ENCODE measurements at places on chromosomes 11 and 22. TPM values are rescaled to one million over a fixed set of nuclear protein-coding genes. Genes with fewer than 3 reads are reported as not detected.

DNA sequence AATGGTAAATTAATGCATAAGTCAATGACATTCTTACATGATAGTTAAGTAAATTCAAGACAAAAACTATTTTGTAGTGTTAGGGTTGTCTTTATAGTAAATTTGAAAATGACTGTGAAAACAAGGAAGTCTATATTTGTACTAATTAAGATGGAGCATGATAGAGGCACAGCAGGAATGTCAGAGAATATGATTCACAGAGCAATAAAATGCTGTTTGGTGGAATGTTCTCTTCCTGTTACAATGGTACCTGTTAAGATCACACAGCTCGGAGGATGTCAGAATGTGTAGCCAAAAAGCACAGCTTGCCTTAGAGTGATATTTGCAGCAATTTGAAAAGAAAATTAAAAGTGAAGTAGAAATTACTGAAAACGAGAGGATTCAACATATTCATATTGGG lies 2339.7 kb upstream of the RAG2 start:
- DNase-seq, result no peak

The ANO9 gene
- 32.2 TPM for total RNA-seq

The ROBO4 gene
- not detected for total RNA-seq

DNA sequence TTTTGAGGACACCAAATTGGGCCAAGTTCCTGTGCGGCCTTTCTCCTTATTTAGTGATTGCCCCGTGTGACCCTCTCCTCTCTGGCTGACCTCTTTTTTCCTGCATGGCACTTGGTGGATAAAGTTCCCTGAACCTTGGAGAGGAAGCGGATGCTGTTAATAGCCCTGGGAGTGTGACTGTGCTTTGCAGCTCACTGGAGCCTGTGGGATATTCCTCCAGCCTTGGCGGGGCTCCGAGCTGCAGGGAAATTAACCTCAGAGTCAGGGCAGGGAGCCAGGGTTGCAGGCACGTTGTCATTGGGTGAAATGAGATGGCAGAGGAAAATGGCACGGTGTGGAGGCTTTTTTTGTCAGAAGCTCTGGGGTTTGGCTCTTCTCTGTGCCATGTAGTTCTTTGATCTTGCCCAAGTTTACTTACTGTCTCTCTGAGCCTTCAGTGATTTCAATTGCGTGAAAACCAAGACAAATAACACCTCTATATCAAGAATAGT lies 965 bp downstream of the OR9Q1 start:
- DNase-seq, result no peak

DNA sequence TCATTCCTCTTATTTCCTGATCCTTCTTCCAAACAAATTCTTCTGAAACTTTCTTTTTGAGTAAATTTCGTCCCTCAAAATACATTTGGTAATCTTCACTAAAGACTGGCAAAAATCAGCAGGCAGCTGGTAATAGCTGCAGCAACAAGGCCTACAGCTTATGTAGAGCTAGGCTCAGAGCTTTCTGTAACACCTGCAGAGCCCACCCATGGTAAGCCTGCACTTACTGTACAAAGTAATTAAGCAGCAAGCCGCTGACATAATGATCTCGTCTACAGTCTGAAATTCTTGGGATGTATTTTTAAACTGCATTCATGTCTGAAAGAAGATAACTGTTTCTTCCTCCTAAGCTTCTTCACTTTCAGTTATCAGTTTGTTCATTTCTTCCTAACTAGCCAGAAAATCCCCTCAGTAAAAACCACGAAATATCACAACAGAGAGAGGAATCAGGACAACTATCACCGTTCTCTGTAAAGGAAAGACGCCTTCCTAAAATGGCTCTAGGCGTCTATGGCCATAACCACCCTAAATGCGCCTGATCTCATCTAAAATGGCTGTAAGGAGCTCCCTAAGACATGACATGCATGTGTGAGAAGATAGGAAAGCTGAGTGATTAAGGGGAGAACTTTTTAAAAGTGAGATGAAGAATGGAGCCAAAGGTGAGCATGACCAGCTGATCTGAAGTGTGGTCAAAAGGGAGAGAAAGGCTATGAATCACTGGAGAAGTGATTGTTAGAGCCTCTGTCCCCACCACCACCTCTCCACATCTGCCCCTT lies 56.2 kb downstream of the DENND5A start:
- no peak for DNase-seq

- no peak for DNase-seq
These were observed 99.7 kb upstream of the SYT13 start for GRCh38 chr11:45385844-45386243.

GRCh38 chr11:128691802-128692752 lies 1.8 kb upstream of the FLI1 start:
- no peak for DNase-seq

The SERPING1 gene
- 61.8 TPM for total RNA-seq

The APOL3 gene
- total RNA-seq, result 16.9 TPM

The MS4A12 gene
- total RNA-seq, result not detected

The ST3GAL4 gene
- 22.1 TPM for total RNA-seq

GRCh38 chr22:44728761-44729324 lies 23.5 kb upstream of the ARHGAP8 start:
- no peak for DNase-seq

DNA sequence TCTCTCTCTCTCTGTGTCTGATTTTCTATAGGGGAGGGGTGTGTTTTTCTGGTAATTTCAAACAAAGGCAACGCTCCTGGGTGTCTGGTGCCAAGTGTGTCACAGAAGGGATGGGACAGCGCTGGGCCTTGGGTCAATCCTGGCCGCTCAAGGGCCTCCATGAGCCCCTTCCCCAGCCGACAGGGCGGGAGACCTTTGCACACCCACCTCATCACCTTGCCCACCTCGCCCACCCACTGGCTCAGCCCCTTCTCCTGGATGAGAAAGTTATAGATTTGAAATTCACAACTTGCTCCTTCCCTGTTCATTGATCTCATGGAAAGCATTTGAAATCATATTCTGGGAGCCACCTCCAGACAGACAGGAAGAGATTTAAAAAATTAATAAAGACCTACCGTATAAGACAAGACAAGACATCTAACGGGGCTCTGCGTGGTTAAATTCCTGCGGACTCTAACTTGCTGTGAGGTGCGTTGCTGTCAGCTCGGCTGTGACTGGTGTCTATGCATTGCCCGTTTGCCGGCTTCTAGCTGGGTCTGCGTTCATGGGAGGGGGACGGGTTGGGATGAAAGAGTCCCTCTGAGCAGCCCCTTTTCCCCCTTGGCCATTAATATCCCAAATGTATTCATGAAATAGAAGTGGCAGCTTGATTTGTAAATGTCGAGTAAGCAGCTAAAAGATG lies 27.0 kb downstream of the MPPED1 start:
- DNase-seq, result no peak

The ZNF214 gene
- 3.0 TPM for total RNA-seq

DNA sequence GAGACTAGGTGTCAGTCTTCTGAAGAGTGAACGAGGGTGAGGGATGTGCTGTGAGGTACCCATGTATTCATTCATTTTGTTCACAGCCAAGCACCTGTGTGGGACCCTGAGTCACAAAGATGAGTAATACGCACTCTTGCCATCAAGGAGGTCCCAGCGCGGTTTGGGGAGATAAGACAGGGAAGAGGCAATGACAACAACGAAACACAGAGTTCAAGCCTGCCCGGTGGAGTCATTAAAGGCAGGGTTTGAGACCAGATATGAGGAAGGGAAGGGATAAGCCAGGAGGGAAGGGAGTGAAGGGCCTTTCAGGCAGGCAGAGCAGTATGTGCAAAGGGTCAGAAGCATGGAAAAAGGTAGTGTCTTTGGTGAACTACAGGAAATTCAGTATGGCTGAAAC lies 4.6 kb downstream of the DCHS1 start:
- no peak for DNase-seq

DNA sequence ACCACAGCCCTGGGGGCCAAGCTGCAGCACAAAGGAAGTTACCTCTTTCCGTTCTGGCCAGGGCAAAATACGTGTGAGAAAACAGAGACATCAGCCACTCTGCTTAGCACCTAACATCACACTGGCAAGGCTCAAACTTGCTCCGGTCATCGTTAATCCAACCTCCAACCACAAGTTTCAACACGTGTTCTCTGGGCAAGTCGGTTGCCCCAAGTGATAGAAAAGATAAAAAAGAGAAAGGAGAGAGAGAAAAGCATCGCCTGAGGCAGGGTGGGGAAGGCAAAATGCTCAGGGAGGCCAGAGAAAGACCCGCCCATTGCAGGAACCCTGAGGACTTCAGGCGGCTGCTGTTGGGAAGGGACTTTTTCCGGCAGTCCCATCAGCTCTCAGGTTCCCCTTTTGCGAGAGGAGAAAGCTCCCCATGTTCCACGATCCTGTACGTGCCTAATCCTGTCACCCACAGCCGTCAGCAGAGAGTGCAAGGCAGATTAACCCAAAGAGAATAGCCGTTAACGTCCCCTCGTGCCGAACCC lies 18.5 kb upstream of the B4GALNT4 start:
- no peak for DNase-seq

The APOBEC3F gene
- total RNA-seq, result 24.1 TPM

The DMC1 gene
- 4.4 TPM for total RNA-seq
